CD4-positive, alpha-beta T cell treated with Interleukin-2 at 100 ng/mL for 4 hours (primary cell): ENCODE measurements at places on chromosomes 12 and 14.
A peak's percentile ranks its signal among the peaks of the same experiment; 100 is the strongest.

DNA sequence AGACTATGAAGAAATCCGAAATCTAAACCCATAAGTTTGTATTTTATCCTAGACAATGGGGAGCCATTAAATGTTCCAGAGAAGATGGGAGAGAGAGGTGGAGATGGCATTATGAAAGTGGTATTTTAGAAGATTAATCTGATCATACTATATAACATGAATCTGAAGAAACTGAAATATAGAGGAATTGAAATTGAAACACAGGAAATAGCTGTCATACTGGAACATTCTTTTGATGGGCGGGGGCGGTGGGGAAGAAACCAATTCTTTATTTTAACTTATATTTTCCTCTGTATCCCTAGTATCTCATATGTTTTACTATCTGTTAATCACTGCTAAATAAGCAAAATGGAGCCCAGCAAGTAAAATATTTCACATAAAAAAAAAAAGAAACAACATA lies 27.0 kb upstream of the FOXN3 start:
- no peak for DNase-seq

DNA sequence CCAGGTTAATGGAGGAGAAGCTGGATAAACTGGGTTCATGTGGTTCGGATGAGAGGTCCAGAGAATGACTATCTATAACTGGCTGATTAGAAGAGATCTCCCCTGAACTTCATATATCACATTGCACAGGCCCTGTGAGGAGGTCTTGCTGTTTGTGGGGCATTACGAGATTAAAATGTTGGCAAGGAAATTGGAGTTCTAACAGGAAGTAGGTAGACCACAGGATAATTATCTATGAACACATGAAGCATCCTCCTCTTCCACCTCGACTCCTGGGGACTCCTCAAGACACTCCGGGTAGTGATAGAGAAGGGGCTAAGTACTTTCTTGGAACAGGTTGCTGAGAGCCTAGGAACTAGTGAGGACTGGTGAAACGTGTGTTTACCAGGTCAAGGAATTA lies 418.8 kb downstream of the KCNH5 start:
- DNase-seq, result no peak

GRCh38 chr12:94305130-94305957 lies 154.3 kb downstream of the CEP83 start:
- peak; percentile 63 for DNase-seq

DNA sequence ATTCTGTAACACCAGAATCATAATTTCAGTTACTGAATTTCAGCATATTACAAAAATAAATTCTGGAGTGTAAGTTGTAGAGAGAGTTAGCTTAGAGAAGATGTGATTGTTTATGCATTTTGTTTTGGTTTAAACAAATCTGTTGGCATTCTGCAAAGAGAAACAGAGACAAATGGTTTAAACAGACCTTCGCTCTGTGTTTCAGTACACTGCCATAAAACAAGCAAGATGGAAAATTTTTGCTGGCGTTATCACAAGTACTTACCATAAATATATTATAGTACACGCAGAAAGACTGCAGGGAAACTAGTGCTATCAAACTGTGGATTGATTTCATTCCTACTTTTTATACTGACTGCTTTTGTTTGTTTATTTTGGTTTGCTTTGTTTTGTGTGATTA lies 850.3 kb upstream of the FOXG1 start:
- no peak for DNase-seq

DNA sequence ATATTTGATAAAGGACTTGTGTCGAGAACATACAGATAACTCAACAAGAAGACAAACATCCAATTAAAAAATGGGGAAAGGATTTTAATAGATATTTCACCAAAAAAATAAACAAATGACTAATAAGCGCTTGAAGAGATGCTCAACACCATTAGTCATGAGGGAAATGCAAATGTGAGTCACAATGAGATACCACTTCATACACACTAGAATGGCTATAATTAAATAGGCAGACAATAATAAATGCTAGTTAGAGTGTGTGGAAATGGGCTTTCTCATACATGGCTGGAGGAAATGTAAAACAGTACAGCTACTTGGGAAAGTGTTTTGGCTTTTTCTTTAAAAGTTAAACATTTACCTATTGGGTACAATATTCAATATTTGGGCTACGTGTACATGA lies 34.8 kb downstream of the DLK1 start:
- DNase-seq, result no peak

DNA sequence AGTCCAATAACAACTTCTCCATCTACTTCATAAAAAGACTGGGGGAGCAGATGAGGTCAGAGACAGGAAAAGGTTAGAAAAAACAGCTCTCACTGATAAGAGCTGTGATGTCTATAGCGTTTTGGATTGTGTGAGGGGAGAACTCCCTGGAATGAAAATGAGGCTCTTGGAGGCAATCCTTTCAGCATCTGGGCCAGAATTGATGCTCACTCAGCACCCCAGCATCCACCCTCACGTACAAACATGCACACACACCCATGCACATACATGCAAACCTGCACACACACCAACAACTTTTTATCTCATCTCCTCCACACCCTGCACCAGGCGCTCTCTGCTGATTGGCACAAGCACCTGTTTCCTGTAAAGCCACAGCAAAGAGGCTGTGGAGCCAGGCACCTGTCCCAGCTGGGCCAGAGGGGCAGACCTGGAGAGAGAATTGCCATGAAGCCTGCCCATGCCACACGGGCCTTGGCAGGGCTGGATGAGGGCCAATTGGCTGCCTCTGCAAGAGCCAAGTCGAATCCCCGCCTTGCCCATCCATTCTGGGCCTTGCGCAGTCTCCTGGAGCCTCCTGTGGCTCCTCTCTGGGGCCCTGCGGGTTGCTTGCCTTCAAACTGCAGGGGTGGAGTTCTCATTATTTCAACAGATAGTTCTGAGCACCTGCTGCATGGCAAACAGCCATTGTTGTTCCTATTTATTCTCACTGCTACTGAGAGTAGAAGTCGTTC lies 53.1 kb downstream of the SYNE3 start:
- peak; percentile 51 for DNase-seq

DNA sequence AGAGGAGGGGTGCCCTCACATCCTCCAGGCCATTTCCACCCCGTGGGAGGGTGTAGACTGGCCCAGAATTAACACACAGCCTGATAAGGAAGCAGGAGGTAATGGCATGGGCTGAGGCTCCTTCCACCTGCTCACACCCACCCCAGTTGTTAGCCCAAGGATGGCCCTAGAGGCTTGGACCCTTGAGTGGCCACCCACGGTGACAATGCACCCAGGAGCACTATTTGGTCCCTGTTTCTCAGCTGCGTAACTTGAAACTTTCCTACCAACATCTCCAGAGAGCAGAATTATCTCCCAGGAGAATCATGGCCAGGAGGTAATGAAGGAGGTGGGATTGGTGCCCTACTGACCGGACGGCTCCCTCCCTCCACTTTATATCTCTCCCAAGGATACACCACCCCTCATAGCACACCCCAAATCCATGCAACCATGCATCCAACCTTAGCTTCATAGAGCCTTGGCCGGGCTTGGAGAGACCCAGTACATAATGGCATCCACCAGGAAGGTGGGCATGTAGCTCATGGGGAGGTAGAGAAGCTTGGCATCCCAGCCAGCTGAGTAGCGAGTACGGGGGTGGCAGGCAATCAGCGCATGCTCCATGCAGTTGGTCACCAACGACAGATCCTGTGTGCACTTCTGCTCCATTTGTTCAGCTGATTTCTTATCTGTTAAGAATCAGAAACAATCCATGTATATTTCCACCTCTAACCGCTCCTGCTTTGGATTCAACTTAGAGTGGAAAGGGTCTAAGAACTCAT lies 5.6 kb downstream of the RDH16 start:
- no peak for DNase-seq

GRCh38 chr14:53894456-53894855 lies 62.2 kb downstream of the BMP4 start:
- DNase-seq, result no peak

GRCh38 chr14:37546621-37547447 lies 48.2 kb downstream of the FOXA1 start:
- DNase-seq, result no peak

GRCh38 chr14:104237651-104238423 lies 99.5 kb downstream of the KIF26A start:
- no peak for DNase-seq

DNA sequence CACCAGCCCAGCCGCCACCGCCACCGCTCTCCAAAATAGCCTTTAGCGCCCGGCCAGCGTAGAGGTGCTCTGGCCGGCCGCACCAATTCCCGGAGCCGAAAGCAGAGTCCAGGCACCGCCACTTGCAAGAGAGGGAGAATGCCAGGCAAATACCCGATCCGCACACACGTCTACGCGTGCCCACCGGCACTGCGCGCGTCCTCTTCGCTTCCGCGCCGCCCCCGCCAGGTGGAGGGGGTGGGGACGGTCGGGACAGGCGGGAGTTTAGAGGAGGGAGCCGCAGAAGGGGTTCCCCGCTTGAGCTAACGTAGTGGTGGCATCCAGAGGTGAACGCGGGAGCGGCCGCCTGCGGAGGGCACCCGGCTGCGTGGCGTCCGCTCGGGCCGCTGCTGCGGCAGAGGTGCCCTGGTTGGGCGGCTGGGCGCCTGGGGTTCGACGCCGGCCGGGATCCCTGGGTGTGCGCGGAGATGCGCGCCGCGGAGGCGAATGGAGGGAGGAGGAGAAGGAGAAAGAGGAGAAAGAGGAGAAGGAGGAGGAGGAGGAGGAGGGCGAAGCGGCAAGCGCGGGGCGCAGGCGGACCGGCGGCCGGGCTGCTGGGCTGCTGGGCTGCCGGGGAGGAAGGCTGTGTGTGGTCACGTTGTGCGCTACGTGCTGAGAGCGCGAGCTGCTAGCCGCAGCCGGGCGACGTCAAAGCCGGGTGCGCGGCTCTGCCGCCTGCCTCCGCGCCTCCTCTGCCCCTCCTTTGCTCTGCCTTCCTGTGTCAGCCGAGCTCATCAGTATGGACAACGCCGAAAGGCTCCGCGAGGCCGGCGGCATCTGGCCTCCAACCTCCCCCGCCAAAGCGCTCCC lies at the start of gene MDGA2:
Gene MDGA2, minus strand, starts transcription at position 140 of the 849 bp plus-strand sequence.
- no peak for DNase-seq

- DNase-seq, result no peak
These were observed 106.3 kb upstream of the FRMD6 start for GRCh38 chr14:51545396-51545795.

GRCh38 chr12:92111256-92111655 lies 34.4 kb downstream of the BTG1 start:
- no peak for DNase-seq

GRCh38 chr12:68743356-68743755 lies 2.6 kb upstream of the SLC35E3 start:
- DNase-seq, result no peak

- no peak for DNase-seq
These were observed 21.1 kb downstream of the PLXNC1 start for GRCh38 chr12:94169495-94169894.

- DNase-seq, result peak; percentile 17
These were observed 72.9 kb upstream of the ELK3 start for GRCh38 chr12:96121271-96121711.

GRCh38 chr12:108935159-108935763 lies 55.4 kb downstream of the DAO start:
- no peak for DNase-seq

DNA sequence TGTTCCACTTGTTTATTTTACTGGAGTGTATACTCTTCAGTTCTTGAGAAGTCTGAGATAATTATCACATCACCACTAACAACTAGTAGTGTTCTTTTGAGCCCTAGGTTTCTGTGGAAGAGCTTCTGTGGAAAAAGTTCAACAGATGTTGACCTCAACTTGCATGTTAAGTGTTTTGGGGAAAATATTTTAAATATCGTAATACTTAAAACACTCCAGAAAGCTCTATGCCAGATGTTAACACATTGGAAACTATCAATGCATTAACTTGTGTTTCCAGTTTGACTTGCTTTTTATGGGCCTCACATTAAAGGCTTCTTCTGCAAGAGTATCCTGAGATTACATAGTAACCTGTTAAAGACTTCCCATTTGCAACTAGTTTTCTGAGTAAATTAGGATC lies 173.1 kb downstream of the DUSP6 start:
- DNase-seq, result no peak

GRCh38 chr12:111653596-111653995 lies 32.2 kb downstream of the BRAP start:
- DNase-seq, result no peak

- DNase-seq, result no peak
These were observed 2.2 kb upstream of the ZFP36L1 start for GRCh38 chr14:68794851-68795596.

DNA sequence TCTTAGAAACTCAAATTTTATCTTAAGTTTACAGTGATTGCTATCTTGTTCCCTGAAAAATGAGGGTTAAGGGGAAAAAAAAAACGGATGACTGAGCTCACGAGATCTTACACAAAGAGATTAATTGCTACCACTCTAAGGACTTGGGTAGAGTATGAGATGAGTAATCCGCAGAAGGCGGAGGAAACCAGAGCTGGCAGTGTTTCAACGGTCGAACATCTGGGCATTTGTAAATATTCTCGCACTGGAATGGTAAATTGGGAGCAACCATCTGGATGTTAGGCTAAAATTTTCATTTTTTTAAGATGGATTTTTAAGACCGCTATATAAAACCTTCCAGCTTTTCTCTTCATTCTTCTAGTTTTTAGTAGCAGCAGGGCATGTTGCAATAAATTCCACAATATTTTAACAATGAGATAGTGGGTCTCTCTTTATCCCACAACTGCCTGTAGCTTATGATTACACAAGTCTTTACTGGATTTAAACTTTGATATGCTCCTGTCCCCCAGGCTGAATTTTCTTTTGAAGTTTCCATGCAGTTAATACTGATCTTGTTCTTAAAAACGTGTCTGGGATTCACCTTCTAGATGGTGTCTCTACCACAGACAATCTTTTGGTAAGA lies 1324.1 kb downstream of the AACS start:
- no peak for DNase-seq

GRCh38 chr12:32501835-32502333 lies 102.5 kb downstream of the FGD4 start:
- no peak for DNase-seq

DNA sequence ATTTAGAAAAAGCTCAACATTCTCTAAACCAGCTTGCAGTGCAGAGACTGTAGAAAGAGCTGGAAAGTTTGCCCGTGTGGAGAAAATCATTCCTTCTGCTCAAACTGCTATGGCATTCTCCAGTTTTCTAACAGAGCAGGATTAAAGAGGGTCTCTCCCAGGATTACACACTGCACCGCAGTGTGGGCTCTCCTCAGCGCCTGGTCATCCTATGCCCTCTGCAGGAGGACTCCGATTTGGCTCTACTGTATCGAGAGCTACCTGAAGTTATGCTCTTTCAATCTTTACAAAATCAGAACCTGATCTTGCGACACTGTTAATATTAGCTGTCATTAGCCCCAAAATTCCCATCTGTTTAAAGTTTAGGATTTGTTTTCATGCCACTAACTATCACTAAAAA lies 33.0 kb downstream of the BHLHE41 start:
- no peak for DNase-seq
